Cerebellar cortex (tissue), 1 donor: ENCODE measurements at places on chromosomes 12 and 14.
A peak's percentile ranks its signal among the peaks of the same experiment; 100 is the strongest.

DNA sequence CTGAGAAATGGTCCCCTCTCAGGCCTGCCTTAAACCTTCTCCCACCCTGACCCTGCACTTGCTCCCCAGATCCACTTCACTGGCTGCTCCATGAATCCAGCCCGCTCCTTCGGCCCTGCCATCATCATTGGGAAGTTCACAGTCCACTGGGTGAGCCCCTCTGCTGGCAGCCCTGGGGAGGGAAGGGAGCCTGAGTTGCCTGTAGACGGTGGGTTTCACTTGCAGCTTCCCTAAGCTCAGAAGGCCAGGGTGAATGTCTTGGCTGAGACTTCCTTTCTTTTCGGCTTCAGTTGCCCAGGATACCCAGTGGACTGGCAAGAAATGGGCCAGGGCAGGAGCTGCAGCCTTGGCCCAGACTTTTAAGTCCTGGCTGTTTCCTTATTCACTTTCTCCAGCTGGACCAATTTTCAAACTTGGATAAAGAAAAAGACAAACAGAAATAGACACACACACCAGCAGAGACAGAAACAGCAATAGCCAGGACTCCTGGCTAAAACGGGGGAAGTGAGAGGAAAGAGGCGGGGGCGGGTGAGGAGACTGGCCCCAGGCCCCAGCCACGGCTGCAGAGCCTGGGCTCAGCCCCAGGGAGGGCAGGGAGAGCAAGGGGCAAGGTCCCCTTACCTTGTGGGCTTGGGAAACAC, 2.0 kb downstream of the AQP6 start:
- DNase-seq, result peak; percentile 15

DNA sequence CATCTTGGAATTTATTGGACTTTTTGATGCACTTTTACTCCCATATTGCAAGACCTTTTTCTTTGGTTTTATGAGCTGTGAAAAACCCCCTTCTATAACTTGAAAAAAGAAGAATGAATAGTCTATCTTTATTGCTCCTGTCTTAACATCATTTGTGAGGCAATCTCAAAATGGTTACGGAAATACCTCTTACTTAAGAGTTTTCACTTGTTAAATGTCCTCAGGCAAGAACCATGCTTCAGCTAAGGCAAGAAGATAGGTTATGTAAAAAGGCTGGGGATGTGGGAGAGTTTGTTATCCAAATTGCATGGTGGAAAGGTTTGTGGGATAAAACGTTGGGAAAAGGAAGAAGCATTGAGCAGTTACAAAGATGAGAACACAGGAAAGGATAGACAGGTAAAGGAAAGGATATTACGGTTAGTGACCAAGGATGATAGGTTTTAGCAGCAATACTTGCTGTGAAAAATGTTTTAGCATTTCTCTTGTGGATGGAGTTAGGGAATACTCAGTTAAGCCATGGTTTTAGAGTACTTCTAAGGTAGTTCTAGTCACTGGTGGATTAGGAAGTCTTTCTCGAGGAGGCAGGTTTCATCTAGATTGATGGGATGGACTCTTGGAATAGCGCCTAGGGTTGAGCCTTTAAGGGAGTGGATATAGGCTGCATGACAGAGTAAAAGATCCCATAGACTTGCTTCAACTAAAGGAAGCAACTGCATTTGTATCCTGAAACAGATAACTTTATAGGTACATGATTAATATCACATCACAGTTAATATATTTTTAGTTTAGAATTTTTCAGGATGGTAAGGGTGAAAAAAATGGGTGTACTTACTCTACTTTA, 30.3 kb downstream of the MDM2 start:
- no peak for DNase-seq

GRCh38 chr12:100823963-100824362, 29.4 kb downstream of the ANO4 start:
- no peak for DNase-seq

DNA sequence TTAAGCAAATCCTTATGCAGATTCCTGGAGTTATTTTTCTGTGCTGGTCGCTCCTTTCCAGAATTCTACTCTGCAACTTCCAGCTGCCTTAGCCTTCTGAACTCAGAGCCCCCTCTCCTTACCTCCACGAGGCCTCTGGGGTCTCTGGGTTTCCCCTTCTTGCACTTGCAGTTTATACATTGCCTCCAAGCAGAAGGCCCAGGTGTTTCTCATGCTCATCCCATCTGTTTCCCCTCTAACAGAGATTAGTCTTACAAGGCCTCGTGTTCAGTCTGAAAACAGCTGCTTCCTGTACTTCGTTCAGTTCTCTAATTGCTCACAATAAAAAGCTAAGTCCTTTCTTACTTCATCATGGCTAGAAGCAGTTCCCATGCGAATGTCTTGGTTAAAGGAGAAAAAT, 134.4 kb upstream of the FGD4 start:
- DNase-seq, result no peak

- DNase-seq, result no peak
Measured at GRCh38 chr14:94379291-94380224, 8.8 kb downstream of the SERPINA1 start.

DNA sequence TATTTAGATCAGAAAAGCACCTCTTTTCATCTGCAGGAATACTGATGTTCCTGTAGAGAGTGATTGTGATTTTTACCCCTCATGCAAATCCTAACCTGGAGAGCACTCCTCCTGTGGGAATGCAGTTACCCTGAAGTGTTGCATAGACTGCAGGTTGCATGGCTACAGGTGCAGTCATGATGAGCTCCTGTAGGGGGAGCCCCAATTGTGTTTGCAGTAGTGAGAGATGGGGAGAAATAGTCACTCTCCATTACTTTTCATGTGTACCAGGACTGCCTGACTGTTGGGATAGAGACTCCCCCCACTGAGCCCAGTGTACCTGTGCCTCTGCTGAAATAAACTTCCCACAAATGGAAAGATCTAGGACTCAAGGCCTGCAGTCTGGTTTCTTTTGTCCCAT, 1086.5 kb downstream of the SLC6A15 start:
- no peak for DNase-seq

DNA sequence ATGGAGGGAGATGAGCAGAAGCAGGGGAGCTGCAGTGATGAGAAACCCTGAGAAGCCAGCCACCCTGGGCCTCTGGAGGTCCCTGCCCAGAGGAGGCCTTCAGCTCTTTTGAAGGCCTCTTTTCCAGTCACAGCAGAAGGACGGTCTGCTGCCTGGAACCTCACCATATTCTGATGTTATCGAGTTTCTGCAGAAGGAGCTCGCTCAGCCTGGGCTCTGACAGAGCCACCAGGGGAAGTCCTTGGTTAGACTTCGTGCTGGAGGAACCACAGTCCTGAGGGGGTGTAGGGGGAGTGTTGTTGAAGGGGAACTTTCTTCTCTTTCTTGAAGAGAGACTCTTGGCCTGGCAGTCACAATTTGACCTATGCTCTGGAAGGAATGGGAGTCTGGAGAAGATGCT, 25.1 kb upstream of the BATF start:
- DNase-seq, result no peak

DNA sequence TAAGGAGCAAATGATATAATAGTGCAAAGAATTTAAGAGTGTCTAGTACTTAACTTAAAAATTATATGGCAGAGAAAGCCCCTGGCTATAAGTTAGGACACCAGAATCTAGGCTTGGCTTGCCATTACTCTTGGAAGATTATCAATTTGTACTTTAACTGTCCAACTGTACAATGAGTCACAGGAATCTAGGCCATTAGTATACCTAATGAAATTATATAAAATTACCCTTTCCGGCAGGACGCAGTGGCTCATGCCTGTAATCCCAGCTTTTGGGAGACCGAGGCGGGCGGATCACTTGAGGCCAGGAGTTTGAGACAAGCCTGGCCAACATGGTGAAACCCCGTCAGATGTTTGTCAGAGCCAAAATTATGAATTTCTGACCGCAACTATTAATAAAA, 691 bp upstream of the OR6S1 start:
- no peak for DNase-seq

DNA sequence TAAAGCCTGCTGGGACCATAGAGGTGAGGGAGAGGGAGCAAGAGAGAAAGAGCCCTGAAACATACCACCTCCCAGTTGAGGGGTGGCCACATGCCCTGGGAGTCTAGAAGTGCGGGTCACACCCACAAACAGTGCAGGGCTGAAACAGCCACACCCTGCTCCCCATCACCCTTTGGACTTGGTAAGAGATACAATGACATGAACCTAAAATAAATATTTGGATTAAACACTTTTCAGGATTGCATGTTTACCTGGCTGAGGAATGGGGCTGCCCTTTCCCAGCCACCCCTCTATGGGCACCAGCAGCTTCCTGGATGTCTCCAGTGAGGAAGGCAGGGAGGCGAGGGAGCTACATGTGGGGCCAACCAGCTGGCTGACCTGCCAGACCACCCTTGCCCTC, 39.0 kb upstream of the TC2N start:
- no peak for DNase-seq

GRCh38 chr14:76669770-76670169, 91.5 kb upstream of the VASH1 start:
- no peak for DNase-seq

DNA sequence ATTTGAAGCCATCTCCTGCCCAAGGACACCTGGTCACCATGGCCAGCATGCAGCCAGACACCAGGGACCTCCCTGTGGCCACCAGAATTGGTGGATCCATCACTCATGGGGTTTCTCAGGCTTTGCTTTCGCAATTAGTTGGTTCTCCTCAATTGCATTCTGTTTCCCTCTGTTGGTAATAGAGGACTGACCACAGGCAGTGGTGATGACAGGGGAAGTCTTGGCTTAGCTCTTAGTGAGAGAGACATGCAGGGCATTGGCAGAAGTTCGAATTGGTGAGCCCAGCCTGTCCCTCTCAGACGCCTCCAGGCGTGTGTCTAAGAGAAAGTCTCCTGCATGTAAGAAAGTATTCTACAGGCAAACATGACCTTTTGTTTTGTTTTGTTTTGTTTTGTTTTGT, 21.3 kb downstream of the HCAR2 start:
- no peak for DNase-seq

DNA sequence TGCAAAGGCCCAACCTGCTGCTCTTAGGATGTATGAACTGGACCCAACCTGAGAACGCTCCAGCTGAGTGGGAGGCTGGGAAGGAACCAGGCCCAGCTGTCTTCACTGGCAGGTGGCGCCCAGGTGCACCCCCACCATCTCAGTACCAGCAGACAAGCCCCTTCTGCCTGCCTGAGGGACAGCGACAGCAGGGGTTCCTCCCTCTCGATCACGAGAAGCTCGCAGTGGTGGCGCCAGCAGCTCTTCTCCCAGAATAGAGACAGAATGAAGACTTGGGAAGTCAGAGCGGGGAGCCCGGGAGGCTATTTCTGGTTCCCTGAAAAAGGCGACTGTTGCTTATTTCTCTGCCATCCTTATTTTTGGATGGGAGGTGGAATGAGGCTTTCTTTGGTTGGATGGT, 46.5 kb downstream of the CHGA start:
- DNase-seq, result no peak

GRCh38 chr12:82793751-82794281, 107.1 kb downstream of the TMTC2 start:
- DNase-seq, result no peak

DNA sequence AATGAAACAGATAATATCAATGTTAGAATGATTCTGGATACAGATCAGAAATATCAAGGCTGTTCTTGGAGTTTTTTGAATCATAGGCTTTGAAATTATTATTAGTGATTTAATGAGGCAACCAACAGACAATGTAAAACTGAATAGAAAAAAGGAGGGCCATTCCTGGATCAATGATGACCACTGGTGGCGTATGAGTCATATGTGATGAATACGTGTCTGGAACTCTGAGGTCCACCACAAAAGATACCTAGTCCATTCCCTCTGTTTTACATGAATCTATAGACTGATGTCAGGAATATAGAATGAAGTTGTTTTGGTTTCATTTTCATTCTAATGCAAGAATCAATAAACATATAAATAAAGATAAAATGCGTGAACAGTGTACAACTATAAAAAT, 78.3 kb upstream of the RTL1 start:
- no peak for DNase-seq

- no peak for DNase-seq
Measured at GRCh38 chr12:67533159-67533558, 115.4 kb upstream of the DYRK2 start.
